ENCODE measurements at places on chromosomes 6 and 20.

DNA sequence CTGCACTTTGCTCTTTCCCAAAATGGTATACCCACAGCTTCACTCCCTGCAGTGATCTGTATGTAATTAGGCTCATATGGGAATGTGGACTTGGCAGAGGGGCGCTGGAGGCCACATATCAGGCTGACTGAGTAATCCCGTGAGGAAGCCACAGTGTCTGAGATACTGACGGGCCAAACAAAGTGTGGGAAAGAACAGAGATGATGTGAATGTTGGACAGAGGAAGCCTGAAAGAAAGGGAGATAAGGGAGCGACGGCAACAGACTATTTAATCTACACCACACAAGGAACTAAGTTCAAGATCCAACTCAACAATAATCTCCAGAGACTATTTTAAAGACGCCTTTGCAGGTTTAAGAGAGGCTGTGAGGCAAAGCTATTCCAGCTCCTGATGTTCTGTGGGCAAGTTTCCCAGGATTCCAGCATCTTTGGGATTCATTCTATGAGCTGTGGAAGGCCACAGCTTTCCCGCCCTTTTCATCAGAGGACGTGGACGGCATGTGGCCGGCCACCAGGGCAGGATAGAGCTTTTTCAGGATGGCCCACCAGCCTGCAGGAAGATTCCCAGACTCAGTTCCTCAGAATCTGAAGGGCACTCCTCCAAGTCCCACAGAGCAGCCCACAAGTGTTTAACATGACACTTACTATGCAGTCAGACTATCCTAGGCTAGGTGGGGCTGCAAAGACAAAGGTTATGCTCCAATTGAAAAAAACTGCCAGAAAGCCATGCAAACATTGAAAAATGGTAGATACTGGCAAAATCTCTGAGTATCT is 237.5 kb downstream of the ATXN1 start:
- DNase-seq: no peak

- DNase-seq: no peak
These were observed 260.9 kb downstream of the NKAIN2 start for GRCh38 chr6:124064317-124065113.

DNA sequence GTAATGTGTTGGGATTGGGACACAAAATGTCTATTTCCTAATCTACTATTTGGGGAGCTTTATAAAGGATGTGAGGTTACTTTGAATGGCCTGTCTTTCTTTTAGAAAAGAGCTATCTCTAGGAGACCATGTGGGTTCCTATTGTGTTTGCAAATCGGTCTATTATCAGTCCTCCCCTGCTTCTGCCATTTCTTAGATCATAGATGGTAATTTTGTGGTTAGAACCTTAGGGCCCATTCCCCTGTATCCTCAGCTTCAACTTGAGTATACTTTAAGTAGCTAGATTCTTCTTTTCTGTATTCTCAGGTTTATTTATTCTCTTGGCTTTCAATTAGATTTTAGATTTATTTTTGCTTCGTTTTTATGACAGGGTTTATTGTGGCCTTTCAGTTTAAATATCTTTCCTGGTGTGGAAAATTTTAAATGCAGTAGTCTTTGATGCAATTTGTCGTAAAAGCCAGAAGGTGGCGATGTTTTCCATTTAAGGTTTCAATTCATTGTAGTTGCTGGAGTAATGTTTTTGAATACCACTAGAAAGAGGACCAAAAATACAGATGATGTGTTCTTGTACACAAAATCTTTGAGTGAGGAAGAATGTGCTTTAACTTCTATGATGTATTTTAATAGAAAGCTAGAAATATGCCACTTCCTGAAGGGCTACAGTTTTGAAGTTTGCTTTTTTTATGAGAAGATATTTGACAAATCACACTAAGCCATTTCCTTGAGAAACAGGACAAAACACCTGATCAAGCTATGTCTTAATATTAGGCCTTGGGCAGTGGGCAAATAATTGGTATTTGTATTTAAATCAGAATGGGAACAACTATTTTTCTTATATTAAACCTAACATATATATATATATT is 20.3 kb downstream of the TBPL1 start:
- DNase-seq: no peak

DNA sequence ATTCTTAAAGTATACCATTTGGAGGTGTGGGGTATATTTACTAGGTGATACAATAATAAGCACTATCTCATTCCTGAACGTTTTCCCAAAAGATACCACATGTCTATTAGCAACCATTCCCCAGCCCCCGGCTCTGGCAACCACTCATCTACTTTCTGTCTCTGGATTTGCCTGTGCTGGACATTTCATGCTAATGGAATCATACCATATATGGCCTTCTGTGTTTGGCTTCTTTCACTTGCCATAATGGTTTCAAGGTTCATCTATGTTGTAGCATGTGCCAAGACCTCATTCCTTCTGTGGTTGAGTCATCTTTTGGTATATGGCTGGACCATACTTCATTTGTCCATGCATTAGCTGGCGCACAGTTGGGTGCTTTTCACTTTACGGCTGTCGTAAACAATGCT is 39.7 kb downstream of the BCAS4 start:
- no peak for DNase-seq

DNA sequence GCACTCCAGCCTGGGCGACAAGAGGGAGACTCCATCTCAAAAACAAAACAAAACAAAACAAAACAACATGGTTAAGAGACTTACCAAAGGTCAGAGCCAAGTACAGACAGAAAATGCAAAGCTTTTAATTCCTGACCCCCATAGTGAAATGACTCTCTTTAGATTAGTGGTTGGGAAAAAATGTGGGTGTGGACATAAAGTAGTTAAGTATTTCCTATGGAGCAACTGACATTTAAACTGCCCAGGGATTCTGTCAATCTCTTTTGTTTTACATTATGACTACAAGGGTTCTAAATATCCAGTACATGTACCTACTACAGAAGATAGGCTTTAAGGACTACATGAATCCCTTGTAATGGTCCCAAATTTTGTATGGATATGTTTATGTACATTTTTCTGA is 75.1 kb downstream of the IRAK1BP1 start:
- DNase-seq: no peak

DNA sequence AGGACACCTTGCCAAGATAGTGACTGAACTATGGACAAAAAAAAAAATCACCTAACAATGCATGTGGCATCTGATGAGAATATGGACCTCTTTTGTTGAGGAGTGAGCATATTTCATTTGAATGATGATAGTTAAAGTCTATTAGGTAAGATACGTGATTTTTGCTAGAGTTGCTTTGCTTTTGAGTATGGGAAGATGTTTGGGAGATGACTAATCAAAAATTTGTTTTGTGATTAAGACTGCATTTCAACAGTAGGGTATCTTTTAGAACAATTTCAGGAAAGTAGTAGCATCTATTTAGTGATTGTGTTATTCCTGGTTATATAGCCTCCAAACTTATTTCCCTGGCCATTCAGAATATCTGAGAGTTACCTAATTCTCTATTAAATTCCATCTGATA is 878.6 kb upstream of the CITED2 start:
- DNase-seq: no peak

DNA sequence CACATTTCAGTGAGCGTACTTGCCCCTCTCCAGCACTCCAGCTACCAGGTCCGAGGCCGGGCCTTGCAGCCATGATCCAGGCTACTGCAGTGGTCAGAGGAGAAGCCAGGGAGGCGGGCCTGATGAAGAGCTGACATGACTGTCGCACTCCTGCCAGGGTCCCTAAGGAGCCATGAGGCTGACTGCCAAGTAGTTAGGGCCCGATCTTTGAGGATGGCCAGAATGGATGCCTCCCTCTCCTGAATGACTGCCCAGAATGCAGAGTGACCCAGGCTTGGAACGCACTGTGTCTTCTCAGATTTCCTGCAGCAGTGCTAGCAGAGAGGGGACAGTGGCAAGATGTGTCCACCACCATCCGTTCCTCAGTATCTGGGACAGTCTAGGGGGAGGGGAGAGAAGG is 24.7 kb upstream of the LRFN2 start:
- DNase-seq: no peak

DNA sequence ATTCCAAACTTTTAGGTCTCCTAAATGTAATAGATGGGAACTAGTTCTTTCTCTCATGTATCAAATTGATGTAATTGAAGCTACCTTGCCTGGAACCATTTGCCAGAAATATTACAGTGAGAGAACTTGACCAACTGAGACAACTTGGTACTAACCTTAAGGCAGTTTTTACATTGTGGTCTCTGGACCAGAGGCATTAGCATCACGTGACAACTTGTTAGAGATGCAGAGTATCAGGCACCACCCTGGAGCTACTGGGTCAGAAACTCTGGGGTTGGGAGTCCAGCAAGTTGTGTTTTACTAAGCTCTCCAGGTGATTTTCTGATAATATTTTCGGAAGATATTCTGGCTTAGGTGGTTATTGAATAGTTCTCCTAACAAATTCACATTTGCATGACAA is 982.1 kb upstream of the SLC35B3 start:
- DNase-seq: no peak

GRCh38 chr6:35090734-35091133 is 50.4 kb downstream of the TCP11 start:
- DNase-seq: no peak
